SK-MEL-5 (cell line): ENCODE measurements at places on chromosomes 16 and 17. TPM values are rescaled to one million over a fixed set of nuclear protein-coding genes. Genes with fewer than 3 reads are reported as not detected.

The TP53TG3F gene
- total RNA-seq: not detected in 2 replicates

DNA sequence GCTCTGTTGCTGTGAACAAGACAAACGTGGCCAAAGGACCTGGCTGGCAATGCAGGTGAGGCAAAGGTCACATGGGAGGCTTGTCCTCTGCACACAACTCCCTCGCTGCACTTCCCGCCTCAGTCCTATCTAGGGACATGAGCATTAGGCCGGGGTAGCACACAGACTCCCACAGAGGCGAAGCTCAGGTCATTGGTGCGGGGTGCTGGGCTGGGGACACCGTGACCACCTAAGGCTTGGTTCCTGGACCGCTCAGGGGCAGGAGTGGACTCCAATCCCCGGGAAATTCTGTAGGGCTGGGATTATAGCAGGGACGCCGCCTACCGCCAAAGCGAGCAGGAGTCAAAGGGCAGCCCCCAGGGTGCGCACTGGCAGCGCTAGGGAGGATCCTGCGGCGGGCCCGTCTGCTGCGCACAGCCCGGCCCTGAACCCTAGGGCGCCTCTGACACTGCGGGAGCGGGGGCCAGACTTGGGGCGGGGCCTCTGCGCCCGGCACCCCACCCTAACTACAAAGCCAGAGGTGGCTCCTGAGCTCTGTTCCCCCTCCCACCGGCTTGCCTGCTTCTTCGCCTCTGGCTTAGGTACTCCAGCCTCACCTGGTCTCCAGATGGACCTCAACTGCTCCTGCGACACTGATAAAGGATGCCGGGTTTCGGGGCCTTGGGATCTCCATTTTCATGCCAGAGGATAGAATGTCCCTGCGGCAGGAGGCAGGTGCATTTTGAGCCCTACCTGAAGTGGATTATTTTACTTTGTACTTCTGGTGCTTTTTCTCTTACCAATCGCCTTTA is 3.9 kb upstream of the MT1B start:
- DNase-seq: no peak

The CLEC3A gene
- total RNA-seq: not detected in 2 replicates

- DNase-seq: no peak
Measured at GRCh38 chr16:1923299-1924034, 5.3 kb upstream of the HS3ST6 start.

DNA sequence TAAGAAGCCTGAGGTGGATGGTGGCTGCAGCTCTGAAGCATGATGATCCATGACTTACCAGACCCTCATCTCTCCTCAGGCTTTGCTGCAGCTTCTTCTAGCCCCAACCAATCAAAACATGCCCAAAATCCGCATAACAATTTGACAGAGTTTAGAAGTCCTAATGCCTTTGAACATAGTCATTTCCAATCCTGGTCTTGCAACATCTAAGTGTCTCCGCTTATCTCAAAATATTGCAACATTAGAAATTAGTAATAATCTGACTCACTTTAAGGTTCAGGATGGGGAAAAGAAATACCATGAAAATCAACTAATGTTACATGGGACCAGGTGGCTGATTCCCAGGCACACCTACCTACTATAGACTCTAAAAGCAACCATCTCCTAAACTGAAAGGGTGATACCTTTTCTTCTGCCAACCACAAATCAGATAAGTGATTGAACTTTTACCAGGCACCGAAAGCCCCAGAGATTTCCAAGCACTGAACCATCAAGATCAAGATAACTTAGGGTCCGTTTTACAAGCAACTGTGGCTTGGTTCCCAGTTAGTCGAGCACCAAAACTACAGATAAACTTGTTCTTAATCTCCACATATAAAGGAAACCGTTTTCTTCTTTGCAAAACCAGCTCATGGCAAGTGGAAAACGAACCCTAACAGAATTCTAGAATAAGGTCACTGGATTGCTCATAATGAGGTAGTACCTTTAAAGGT is 14.0 kb downstream of the ERN1 start:
- DNase-seq: no peak

The SPNS3 gene
- total RNA-seq: not detected in 2 replicates
